Pancreas (tissue), 10 donors: ENCODE measurements at places on chromosomes 6 and 20. TPM values are rescaled to one million over a fixed set of nuclear protein-coding genes. Genes with fewer than 3 reads are reported as not detected.

GRCh38 chr20:1883986-1884385, 11.2 kb upstream of the SIRPA start:
- no peak for DNase-seq

- DNase-seq, result no peak
Measured at GRCh38 chr20:41657655-41658054, 39.5 kb upstream of the CHD6 start.

DNA sequence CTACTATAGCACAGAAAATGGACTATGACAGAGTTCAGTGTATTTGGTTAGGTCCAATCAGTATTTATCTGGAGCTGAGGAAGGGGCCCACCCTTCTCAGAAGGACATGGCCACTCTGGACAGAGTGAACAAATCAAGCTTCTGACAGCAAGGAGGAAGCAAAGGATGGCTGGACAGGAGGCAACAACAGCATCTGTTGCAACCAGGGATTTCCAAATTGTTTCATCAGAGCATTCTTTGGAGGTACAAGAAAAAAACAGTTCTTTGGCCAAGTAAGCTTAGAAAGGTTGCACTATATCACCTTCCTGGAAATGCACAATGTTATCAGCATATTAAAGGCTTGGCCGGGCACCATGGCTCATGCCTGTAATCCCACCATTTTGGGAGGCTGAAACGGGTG, 118.7 kb upstream of the SLC22A16 start:
- no peak for DNase-seq

- DNase-seq, result no peak
Measured at GRCh38 chr20:9200196-9200595, 131.3 kb downstream of the PLCB4 start.

PLA2G7 gene
- total RNA-seq, result 2.5 TPM

SLC22A16 gene
- total RNA-seq, result 0.22 TPM

HINT3 gene
- total RNA-seq, result 9.9 TPM

GRCh38 chr20:18943542-18943941, 130.0 kb downstream of the SCP2D1 start:
- DNase-seq, result no peak

HSPA12B gene
- total RNA-seq, result 0.55 TPM

IPCEF1 gene
- 4.4 TPM for total RNA-seq

DUSP15 gene
- total RNA-seq, result 1.6 TPM
